HEK293T (cell line): ENCODE measurements at places on chromosomes 2 and 18.
A peak's percentile ranks its signal among the peaks of the same experiment; 100 is the strongest.

DNA sequence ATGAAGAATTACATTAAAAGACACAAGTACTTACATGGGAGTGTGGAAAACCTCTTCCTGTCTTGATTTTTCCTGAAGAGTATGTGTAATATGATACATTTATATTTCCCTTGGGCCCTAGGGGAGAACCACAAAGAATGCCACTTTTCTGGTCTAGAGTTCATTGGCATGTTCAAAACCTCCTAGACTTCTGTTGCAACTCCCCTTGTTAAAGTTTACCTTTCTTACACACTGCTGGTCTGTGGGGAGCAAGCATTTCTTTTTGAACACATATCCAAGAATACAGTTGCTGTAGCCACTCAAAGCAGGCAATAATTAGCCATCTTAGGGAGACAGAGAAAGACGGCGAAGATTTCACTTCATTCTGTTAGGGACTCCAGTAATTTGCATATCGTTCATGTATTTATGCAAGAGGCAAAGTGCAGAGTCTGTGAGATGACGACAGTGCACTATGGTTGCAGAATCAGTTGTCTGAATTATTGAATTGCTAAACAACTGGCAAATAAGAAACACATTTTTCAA, 103.5 kb downstream of the NOL4 start:
- DNase-seq, result peak; percentile 49

- DNase-seq, result no peak
Measured at GRCh38 chr2:39772086-39772811, 6.8 kb downstream of the THUMPD2 start.

DNA sequence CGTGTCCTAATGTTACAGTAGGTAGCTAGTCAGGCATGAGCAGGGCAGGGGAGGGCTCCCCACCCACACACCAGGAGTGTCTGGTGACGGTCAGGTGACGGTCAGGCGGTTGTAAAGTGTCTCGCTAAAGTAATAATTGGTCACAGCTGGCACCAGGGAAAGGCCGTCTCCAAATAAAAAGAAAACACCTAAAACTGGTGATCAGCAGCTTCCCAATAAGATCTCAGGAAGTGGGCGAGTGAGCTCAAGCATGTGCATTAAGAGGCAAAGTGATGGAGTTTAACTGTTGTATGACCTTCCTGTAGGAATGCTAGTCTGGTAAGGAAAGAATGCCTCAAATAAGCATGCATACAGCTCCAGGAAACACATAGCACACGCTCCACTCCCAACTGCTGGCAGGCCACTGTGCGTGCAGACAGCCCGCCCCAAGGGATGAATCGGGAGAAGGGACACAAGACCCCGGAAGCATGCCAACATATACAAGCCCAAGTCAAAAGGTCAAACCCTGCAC, 177.1 kb downstream of the RNF144A start:
- no peak for DNase-seq

GRCh38 chr2:196215376-196215775, 44.0 kb upstream of the STK17B start:
- DNase-seq, result no peak

DNA sequence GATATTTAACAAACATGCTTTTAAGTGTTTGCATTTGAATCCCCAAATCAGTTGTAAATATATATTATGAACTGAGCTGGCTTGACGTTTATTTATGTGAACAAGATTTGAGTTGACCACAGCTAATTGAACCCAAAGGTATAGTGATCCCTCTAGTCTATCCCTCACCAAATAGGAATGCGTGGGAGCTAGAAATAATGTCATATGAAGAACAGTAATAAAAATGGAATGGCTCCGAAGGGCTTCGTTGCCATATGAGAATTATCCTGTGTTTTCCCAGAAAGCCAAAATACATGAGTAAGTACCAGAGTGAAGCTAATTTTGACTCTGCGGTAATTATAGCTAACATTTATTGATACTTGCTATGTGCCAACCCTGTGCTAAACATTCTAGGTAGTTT, 142.7 kb downstream of the ADCYAP1 start:
- DNase-seq, result no peak

DNA sequence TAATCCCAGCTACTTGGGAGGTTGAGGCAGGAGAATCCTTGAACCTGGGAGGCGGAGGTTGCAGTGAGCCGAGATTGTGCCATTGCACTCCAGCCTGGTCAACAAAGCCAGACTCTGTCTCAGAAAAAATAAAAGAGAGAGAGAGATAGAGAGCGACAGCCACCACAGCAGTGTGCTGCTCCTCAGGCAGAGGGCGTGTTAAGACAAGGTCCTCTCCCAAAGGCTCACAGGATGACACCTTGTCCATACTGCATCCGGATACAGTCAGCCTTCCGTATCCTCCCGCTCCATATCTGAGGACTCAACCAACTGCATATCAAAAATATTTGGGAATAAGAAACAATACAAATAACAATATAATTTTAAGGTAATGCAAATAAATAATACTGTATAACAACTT, 20.1 kb downstream of the ARL4C start:
- DNase-seq, result no peak

DNA sequence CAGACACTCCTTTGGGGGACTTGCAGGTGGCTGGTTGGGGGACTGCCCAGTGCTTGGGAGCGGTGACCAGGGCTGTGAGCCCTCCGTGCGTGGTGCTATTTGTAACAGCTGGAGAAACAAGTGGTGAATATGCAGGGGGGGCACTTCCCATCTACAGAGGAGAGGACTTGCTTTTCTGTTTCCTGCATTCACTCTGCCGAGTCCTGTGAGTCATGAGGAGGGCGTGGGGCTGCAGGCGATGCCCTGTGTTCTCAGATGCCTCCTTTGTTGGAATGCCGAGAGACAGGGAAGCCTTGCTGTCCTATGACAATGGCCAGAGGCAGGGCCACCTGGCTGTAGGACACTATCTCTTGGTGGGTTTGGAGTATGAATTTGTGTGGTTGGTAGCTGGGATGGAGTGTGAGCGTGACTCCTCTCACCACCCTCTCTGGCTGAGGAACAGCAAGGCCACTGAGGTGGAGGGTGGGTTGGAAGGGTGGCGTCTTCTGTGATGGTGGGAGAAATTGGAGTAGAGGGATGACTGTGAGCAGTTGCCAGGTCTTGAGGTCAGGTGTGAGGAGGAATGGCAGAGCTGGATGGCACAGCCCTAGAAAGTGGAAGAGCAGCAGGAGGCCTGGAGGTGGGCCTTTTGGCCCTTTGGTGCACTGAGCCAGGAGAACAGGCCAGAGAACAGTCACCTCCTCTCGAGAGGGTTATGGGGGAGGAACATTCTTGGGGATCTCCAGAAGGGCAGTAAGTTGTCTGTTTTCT, 24.3 kb downstream of the FHOD3 start:
- DNase-seq, result no peak

DNA sequence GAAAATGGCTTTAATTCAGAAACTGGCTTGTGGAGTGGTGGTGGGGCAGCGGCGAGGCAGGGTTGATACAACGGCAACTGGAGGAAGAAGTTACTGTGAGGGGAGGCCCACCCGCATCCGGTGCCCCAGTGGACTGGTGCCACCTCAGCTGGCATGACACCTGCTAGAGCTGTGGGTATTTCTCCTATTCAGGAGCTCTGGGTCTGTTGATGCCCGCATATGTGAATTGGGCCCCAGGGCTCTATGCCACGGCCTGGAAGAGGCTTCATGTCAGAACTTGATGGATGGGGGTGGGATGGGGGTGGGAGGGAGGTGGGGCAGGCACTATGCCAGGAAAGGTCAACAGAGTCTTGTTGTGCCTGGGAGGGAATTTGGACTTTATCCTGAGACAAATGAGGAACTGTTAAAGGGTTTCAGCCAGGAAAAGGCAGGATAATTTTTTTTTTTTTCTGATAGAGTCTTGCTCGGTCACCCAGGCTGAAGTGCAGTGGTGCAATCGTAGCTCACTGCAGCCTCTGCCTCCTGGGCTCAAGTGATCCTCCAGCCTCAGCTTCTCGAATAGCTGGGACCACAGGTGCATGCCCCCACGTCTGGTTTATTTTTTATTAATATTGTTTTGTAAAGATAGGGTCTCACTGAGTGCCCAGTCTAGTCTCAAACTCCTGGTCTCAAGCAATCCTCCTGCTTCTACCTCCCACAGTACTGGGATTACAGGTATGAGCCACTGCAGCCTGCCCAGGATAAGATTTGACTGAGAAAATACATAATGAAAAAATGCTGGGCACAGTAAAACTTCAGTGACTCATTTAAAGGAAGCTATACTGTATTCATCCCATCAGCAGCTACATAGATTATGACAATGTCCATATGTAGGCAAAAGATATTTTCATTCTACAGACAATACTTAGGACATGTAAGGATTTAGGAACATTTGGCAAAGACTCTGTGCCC, 52.6 kb downstream of the SH2D6 start:
- no peak for DNase-seq

DNA sequence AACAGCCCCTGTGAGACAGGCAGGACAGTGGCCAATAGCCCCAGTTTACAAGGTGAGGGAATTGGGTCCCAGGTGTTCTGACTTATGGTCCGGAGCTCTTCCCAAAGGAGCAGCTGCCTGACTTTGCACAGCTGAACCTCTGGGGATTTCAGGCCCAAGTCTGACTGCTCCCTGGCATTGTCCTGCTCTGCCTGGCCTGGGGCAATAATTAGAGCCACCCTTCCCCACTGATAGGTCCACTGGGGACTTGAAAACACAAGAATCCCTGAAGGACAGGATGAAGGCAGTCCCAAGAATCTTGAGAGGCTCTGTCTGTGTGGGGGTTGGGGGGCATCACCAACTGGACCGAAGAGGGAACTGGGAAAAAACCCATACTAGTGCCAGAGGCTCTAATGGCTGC, 3.7 kb upstream of the FEV start:
- DNase-seq, result no peak
